ENCODE measurements at places on chromosomes 16 and 17.

- no peak for DNase-seq
Measured at GRCh38 chr16:4306470-4307214, 9.2 kb upstream of the GLIS2 start.

DNA sequence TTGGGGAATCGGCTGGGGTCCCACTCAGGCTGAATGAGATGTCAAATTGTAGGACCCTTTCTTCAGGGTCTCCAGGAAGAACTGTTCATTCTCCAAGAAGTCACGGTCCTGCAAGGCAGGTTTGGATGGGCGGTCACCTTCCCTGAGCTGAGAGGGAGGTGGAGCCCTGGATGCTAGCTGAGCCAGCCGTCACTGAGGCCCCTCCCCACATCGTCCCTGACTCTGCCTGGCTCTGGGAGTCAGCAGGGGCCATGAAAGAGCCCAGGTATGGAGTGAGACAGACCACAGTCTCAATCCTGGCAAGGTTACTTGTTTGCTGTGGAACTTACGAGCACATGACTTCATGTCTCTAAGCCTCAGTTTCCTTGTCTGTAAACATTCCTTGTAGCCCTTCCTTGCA lies 6.0 kb upstream of the MRPL38 start:
- DNase-seq, result no peak

DNA sequence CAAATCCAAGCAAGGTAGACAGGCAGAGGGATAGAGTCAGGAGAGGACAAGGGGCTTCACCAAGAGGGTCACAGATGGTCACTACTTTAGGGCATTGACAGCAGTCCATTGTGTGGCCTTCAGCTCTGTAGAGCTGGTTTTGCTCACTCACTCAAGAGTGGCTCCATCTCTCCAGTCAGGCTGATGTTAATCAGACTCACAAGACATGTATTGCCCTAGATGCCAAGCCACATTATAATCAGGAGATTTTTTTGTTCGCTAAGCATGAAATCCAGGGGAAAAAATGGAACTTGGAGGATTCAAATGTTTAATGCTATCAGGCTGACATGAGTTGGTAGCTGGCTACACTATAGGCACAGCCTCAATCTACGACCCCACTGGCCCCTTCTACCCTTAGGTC lies 32.5 kb downstream of the CD300LF start:
- DNase-seq, result no peak

DNA sequence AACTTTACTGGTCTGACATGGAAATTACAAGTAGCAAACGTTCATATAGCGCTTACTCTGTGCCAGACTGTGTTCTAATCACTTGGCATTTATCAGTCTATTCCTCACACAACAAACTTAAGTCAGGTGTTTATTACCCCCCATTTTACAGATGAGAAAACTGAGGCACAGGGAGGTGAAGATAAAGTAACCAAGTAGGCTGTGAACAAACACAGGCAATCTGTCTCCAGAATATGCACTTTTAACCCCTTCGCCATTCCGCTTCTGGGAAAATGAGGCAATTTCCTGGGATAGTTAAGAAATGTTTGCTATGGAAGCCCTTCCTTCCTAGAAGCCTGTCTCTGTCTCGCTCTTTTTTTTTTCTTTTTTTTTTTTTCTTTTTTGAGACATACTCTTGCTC lies 12.2 kb upstream of the CXCL16 start:
- no peak for DNase-seq

DNA sequence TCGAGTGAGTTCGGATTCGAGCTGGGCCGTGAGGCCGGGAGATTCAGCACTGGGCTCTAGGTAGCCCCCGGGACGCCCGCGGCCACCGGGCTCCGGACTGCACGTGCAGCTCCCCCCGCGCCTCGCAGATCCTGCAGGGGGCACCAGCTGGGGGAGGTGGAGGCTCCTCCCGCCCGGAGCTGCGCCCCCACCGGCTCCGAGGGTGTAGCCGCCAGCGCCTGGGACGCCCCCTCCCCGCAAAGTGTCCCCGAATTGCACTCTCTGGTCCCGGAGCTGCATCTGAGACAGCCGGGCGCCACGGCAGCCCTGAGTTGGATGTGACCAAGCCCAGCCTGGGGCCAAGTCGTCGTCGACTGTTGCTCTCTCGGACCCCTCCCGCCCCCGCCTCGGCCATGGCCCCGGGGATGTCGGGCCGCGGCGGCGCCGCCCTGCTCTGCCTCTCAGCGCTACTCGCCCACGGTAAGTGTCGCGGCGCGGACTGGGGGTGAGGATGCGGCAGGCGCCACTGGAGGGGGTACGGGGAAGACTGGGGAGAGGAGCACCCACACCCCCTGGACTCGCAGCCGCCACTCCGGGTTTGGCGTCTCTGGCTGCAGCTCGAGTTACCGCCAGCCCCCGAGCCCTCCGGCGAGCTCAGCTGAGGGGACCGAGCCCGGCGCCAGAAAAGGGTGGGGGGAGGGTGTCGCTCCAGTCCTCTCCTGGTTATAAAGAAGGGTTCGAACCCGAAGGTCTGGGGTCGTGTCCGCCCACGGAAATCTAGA lies 1.5 kb downstream of the TMEM132E start:
- DNase-seq, result no peak

DNA sequence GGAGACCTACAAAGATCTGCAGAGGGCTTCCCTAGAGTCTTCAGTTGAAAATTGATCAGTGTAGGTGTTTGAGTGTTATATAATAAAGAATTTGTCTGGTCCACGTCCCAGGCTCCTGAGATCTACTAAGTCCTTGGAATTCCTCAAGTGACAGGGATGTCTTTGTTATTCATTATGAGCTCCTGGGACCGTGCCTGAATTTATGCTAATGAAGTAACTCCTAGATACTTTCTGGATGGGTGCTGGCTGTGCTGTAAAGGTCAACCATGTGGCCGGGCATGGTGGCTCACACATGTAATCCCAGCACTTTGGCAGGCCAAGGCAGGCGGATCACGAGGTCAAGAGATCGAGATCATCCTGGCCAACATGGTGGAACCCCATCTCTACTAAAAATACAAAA lies 43.7 kb downstream of the CDC27 start:
- DNase-seq, result no peak

- DNase-seq, result no peak
Measured at GRCh38 chr17:67015001-67015400, 29.4 kb upstream of the CACNG1 start.

- no peak for DNase-seq
Measured at GRCh38 chr16:70681382-70682238, 4.2 kb downstream of the MTSS2 start.

DNA sequence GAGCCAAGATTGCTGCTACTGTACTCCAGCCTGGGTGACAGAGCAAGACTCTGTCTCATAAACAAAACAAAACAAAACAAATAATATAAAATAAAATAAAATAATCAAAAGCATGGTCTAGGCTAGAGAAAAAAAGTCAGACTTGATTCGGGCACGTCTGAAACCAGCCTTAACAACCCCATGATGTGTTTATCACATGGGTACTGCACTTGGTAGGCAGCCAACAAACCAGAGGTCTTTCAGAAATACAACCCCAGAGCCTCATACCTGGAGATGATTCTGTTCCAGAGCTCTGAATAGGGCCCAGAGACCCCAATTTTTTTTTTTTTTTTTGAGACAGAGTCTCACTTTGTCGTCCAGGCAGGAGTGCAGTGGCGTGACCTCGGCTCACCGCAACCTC lies 9.6 kb upstream of the HAPSTR1 start:
- no peak for DNase-seq

GRCh38 chr16:1225051-1225451 lies at the start of gene TPSG1:
Gene TPSG1 (minus strand): TSS chr16:1225268. CDS start chr16:1225252, 16 bp downstream.
- no peak for DNase-seq

- DNase-seq, result no peak
Measured at GRCh38 chr17:80755650-80756405, 211.2 kb downstream of the RPTOR start.

DNA sequence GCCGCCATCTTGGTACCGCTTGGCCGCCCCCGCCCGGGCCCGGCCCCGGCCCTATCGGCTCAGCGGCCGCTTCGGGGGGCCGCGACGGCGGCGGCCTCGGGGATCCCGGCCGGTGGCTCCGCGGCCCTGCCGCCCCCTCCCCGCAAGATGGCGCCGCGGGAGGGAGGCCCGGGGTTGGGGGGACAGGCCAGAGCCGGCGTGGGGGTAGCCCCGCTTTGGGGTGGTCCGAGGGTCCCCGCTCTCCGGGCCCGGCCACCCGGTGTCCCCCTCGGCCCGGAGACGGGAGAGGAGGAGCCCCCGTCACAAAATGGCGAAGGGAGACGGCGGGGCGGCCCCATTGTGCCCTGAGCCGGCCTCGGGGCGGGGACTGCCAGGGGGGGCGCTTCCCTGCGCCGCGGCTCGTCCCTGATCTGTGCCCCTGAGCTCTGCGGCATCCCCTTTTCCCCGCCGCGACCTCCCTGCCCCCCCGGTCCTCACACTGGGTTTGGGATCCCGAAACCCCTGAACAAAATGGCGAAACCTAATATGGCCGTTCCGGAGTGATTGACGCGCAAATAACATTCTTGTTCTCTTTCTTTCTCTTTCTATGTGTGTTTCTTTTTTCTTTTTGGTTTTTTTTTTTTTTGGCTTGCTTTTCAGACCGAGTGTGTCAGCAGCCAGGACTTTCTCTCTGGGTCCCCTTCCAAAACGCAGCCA lies 986 bp downstream of the HAPSTR1 start:
- no peak for DNase-seq

- DNase-seq, result no peak
Measured at GRCh38 chr16:15857724-15858560, 1.1 kb upstream of the MYH11 start.
